NCI-H2107 (cell line): ENCODE measurements at places on chromosomes 13 and 19.

DNA sequence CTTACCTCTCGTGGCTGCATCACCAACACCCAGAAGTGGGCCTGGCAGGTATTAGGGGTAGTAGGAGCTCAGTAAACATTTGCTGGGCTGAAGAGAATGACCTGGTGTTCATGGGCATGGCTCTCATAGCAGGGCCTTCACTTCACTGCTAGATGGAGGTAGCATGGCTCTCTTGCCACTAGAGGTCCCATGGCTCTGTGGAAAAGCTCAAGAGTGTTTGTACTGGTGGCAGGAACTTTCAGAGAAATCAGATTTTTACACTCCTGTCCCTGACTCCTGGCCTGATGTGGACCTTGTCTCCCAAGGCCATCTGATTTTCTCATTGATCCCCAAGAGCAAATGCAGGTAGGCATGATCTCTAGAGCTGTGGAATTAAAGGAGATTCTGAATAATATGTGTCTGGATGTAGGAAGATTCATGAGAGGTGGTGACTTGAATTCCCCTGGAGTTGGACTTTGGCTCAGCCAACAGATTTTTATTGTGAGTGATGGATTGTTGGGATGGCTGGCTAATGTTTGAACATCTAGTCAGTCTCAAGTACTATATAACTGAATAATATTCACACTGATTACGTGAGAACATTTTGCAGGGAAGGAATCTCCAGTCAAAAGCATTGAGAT lies 5.7 kb downstream of the ZNF574 start:
- no peak for DNase-seq

GRCh38 chr13:39877134-39877533 lies 221.7 kb downstream of the COG6 start:
- no peak for DNase-seq

GRCh38 chr19:29285878-29286277 lies 72.9 kb upstream of the UQCRFS1 start:
- no peak for DNase-seq

GRCh38 chr19:1967087-1967608 lies 26.2 kb downstream of the CSNK1G2 start:
- DNase-seq, result no peak

DNA sequence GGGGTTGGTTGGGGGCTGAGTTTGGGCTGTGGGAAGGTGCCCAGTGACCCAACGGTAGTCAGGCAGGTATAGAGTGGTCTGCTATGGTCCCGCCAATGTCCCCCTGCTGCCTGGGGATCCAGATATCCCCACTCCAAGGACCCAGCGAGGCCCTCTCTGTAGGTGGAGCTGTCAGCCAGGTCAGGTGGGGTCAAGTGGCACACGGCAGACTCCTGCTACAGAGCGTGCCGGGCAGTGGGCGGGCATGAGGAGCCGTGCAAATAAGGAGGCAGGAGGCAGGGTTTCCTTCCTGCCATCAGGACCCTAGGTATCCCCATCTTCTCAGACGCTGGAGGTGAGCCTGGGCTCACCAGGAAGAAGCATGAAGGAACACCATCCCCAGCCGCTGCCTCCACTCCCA lies 14.9 kb downstream of the EVI5L start:
- DNase-seq, result no peak

GRCh38 chr13:32669030-32669646 lies 82.9 kb downstream of the PDS5B start:
- DNase-seq, result peak; percentile 10

DNA sequence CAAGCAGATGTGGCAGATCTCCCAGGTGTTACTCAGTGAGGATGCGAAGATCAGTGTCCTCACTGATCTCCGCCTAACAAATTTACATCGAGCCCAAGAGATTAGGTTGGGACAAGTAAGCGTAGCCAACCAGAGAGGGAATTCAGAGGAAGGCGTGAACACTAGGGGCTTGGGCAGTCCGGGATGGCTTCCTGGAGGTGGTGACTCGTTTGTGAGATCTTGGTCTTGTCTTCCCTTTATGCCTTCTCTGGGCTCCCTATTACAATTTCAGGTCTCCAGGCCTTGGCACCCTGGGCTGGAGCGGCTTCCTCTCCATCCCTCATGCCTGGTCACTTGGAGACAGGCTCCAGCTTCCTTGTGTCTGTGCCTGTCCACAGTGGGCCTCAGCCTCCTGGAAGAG lies 6.2 kb downstream of the SF3A2 start:
- DNase-seq, result no peak

GRCh38 chr13:33218426-33218825 lies 67.1 kb downstream of the STARD13 start:
- no peak for DNase-seq

DNA sequence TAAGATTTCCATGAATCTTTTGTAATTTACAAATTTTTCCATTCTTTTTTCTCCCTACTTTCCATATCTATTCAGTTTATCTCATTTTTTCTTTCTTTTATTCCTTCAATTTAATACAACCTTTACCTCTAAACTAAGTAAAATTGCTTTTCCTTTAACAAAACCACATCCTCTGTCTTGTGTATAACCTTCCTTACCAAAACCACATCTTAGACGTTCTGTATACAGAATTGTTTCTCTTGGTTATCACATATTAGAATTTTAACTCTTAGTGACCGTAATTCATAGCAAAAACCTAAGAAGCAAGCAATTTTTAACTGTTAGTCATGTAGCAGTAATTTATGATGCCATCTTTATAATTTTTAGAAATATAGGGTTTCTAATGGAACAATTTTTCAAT lies 15.0 kb downstream of the PPP5C start:
- no peak for DNase-seq

GRCh38 chr13:35561540-35561939 lies 85.1 kb upstream of the MAB21L1 start:
- no peak for DNase-seq

DNA sequence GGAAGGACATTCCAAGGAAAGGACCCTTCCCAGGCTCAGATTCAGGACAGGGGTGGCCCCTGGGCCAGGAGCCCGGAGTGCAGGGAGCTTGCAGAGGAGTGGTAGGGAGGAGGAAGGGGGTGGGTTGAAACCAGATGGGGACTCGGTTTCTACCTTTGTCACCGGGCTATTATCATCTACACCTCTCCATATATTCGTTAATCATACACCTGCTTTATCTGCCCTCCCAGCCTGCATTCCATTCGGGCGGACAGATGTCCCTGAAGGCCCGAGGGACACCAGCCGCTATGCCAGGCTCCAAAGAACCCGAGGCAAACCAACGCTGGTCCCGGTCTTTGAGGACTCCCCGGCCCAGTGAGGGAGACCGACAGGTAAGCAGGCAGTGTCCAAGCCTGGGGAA lies 15.5 kb upstream of the MYH14 start:
- DNase-seq, result no peak

DNA sequence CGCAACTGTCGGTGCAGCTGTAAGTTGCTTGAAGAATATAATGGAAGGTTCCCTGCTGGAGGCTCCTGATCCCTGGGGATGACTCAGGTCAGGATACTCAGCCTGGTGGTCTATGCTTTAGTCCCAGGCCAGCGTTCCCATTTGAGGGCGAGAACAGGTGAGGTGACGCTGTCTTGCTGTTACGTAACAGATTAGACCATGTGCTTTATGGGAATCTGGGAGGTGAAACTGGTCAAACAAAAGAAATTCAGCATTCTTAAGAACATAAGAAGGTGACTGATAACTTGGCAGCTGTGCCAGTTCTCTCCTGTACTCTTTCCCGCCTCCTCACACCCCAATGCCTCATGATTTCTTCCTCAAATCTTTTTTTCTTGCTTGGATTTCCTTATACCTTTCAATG lies at the start of gene CXCL17:
Gene CXCL17, minus strand, starts transcription at position 114 of the 400 bp plus-strand sequence. CDS start 114 bp downstream, outside the sequence.
- no peak for DNase-seq

GRCh38 chr19:56134654-56134921 lies 6.5 kb upstream of the ZNF444 start:
- DNase-seq, result no peak

DNA sequence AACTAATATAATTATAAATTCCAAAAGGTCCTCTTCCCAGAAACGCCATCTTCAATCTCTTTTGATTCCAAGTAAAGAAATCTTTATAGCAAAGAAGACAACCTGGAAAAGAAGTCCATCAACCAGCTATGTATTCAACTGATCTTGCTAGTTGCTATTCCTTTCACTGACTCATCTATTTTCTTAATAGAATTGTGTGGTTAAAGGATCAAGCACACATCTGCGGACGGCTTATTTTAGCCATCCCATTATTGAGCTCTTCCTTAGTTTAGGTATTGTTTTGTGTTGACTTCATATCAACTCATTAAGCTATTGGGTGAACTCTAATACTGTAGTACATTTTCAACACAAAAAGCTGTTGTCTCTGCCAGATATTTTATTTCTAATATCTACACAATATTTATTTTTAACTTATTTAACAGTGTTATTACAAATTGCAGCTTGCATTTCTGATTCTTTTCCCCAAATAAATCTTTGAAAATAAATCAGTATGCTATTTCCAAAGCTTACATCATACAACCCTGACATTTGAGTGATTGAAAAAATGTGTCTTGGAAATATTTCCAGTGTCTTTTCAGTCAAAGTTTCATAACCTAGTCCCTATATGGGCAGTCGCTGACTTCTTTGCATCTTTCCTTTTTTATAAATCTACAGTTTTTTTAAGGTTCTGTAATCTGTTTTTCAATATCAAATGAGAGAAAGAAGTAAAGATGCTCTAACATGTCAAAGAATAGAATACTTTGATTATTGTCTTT lies 158.8 kb upstream of the SPRY2 start:
- no peak for DNase-seq

DNA sequence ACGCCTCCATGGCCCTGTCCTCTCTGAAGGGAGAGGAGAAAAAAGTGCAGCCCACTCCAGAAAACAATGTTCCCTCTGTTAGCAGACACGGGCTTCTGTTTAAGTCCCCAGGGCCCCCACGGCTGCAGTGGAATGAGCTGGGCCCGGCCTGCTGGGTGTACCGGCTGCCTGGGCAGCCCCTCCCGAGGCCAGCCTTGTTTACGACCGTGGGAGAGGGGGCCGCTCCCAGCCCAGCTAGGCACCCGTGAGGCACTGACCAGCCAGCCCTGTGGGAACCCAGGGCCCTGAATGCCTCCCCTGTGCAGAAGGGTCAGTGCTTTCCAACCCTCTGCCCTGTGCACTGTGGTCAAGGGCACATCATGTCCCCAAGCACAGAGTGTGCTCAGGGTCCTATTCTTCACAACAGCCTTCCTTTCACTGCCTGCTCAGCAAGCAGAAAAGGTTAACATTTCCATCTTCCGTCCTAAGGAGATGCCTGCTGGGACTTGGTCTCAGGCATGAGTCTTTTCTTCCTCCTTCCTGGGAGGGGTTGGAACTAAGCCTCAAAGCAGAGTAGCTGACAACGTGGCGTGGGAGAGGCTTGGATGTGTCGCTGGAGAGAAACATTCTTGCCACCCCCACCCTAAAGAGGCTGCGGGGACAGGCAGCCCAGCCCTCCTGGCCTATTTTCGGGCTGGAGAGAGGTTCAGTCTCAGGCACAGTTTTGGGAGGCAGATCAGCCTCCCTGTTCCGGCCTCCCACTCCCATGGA lies 90.1 kb downstream of the RGCC start:
- DNase-seq, result no peak

DNA sequence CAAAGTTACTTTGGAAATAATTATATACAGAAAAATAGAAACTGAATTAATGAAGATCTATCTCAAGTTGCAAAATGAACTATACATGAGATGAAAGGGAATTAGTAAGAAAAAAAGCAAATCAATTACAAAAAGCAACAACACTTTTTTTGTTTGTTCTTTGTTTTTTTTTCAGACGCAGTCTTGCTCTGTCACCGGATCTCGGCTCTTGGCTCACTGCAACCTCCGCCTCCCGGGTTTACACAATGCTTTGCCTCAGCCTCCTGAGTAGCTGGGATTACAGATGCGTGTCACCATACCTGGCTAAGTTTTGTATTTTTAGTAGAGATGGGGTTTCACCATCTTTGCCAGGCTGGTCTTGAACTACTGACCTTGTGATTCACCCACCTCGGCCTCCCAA lies 2.2 kb downstream of the ZNF415 start:
- DNase-seq, result no peak

DNA sequence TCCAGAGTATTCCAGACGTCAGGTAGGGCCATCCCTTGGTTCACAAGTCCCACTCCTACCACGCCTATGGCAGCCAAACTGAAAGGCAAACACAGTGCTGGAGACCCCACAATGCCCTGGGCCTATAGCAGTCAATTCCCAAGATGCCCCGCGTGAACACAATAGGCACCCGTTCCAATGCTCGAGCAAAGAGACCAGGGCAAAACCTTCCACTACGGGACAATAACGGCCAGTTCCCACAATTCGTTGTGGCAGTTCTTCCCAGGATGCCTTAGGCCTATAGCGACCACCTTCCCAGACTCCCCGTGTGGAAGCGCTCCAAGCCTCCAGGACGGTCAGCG lies 538 bp downstream of the ZNF428 start:
- no peak for DNase-seq

DNA sequence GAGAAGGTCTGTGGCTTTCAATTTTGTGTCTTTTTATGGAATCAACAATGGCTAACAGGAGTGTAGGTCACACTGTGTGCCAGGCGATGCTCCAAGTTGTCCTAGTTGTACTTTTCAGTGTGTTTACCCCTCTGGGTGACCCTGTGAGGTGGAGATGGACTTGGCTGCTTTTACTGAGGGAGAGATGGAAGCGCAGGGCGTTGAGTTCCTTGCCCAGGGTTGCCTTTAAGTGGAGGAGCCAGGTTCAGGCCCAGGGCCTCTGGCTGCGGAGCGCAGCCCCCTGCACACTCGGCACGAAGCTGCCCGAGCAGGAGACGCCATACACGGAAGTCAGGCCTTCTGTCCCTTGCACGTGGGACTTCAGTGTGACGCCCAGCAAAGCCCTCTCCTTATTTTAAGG lies 112.8 kb downstream of the RAB20 start:
- no peak for DNase-seq

- DNase-seq, result no peak
Measured at GRCh38 chr13:54183166-54183565, 1154.6 kb downstream of the OLFM4 start.

GRCh38 chr13:113781571-113781970 lies 22.5 kb downstream of the TMEM255B start:
- DNase-seq, result no peak

DNA sequence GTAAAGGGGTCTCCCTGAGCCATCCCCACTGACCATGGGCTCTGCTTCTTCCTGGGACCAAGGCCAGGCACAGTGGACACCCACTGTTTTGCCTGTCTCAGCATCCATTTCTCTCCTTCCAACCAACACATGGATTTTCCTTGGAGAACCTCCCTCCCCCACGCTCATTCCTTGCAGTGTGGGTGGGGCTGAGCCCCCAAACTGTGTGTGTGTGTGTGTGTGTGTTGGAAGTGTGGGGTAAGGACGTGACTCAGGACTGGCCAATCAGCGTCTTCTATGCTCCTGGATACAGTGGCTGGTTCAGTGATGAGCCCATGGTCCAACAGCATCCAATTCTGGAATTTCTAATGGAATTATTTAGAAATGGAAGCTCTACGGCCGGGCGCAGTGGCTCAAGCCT lies 18.7 kb downstream of the CEBPA start:
- no peak for DNase-seq

GRCh38 chr13:24148414-24149235 lies 11.9 kb upstream of the SPATA13 start:
- DNase-seq, result no peak

- no peak for DNase-seq
Measured at GRCh38 chr13:113972451-113973217, 1.2 kb downstream of the C13orf46 start.
